ENCODE measurements at places on chromosomes 3 and 15. TPM values are rescaled to one million over a fixed set of nuclear protein-coding genes. Genes with fewer than 3 reads are reported as not detected.
A peak's percentile ranks its signal among the peaks of the same experiment; 100 is the strongest.

DNA sequence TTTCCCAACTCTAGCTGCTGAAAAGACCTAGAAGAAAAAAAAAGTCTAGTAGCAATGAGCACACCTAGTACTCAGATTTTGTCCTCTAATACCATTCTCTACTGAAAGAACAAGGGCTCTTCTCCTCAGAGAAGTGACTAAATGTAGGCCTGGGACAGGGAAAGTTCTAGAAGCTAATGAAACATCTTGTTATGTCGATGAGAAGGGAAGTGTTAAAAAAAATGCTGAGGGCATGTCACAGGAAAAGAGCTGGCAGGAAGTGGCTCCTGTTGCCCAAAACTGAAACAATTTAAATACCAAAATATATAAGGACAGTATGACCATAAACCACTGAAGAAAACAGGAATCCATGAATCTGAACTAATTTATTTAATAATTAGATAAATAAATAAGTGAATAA lies 581.4 kb upstream of the TBL1XR1 start:
- H3K27ac ChIP-seq: no peak overlapping the region
- H3K4me3 ChIP-seq: no peak overlapping the region
- no peaks in the 10 kb centered on the region for H3K4me1 ChIP-seq
- H3K27me3 ChIP-seq: no peaks in the 10 kb centered on the region
- no peak for DNase-seq

DNA sequence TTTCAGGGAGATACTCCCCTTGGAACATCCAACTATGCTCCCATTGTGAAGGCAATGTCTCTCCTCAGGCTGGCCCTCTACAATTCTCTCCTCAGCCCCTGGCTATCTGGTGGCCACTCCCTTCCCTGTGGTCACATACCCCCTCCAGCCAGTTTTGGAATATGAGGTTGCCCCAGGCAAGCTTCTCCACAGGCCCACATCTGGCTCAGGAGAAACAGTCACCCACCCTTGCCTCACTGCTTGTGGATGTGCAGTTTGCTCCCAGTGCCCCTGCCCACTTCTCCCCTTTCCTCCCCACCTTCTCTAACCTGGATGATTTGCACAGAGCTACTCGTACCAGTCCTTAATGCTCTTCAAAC lies 15.7 kb upstream of the TIPARP start:
- no peaks in the 10 kb centered on the region for H3K4me1 ChIP-seq
- H3K27ac ChIP-seq: no peak overlapping the region
- DNase-seq: no peak
- no peak overlapping the region for H3K4me3 ChIP-seq
- no peaks in the 10 kb centered on the region for H3K36me3 ChIP-seq

- no peak for DNase-seq
- H3K27ac ChIP-seq: no peak overlapping the region
- H3K36me3 ChIP-seq: no peaks in the 10 kb centered on the region
- H3K4me3 ChIP-seq: no peak overlapping the region
Observed at GRCh38 chr3:111666041-111666735, 71.0 kb upstream of the ZBED2 start.

- H3K36me3 ChIP-seq: no peaks in the 10 kb centered on the region
- no peak overlapping the region for H3K27ac ChIP-seq
- no peak for DNase-seq
- H3K4me1 ChIP-seq: no peaks in the 10 kb centered on the region
- H3K4me3 ChIP-seq: peak overlapping the region; percentile 15
Observed at GRCh38 chr15:101469520-101470288, 19.8 kb downstream of the PCSK6 start.

DNA sequence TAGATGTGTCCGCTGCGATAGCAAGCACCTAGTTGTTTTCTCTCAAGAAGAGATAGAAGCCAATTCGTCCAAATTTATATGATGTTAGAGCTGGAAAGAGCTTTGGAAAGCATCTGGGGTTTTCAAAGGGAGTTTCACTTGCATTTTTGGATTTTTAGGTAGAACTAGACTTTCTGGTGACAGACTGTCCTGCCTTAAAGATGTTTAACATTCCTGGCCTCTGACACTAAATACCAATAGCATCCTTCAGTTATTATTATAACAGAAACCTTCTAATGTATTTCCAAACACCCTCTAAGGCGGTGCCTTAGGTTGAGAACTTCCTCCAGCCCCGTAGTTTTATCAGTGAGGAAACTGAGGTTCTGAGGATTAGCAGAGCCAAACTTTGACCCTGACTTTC lies 305.3 kb downstream of the SATB1 start:
- H3K4me1 ChIP-seq: no peaks in the 10 kb centered on the region
- no peak overlapping the region for H3K4me3 ChIP-seq
- H3K27ac ChIP-seq: no peak overlapping the region
- H3K27me3 ChIP-seq: no peaks in the 10 kb centered on the region
- no peaks in the 10 kb centered on the region for H3K36me3 ChIP-seq

DNA sequence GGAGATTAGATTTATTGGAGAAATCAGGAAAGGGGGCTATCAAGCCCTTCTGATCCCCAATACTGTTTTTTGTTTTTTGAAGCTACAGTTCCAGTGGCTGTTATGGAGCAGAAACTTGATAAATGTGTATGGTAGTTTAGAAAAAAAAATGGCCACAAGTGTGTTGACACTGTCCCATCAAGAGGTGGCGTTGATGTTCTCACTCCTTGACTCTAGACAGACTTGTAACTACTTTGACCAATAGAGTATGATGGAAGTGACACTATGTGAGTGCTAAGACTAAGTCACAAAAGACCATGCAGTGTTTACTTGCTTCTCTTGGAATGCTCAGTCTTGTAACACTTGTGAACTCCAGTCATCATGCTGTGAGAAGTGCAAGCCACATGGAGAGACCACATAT lies 356.7 kb downstream of the PDCD6IP start:
- H3K4me1 ChIP-seq: no peaks in the 10 kb centered on the region
- no peaks in the 10 kb centered on the region for H3K27me3 ChIP-seq

Gene SOX14
- not detected for total RNA-seq

Gene MST1
- 23.6 TPM for total RNA-seq

GRCh38 chr15:33915571-33916407 lies 52.5 kb upstream of the CHRM5 start:
- H3K4me3 ChIP-seq: no peak overlapping the region
- H3K27me3 ChIP-seq: no peaks in the 10 kb centered on the region
- no peaks in the 10 kb centered on the region for H3K36me3 ChIP-seq

DNA sequence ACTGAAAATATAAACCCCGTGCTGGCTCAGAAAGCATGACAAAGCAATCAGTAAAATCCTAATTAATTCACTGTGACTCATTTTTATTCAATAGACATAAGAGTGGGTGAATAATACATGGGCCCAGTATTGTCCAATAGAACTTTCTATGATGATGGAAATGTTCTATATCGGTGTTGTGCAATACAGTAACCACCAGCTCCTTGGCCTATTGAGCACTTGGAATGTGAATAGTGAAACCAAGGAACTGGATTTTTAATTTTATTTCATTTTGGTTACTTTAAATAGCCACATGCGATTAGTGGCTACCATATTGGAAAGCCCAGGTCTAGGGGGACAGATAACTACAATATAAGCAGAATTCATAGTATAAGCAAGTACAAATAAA lies 69.8 kb upstream of the PPP2R3A start:
- H3K4me1 ChIP-seq: no peaks in the 10 kb centered on the region
- no peak overlapping the region for H3K4me3 ChIP-seq
- H3K27me3 ChIP-seq: no peaks in the 10 kb centered on the region
- H3K36me3 ChIP-seq: no peaks in the 10 kb centered on the region
- H3K27ac ChIP-seq: no peak overlapping the region
- DNase-seq: no peak

Measured in breast epithelium (tissue), 4 donors.